A549 treated with CpdA at 1 μM for 4 hours (cell line): ENCODE measurements at places on chromosomes 4 and X. TPM values are rescaled to one million over a fixed set of nuclear protein-coding genes. Genes with fewer than 3 reads are reported as not detected.

Gene SEPTIN6
- total RNA-seq, result 10.3 to 11.4 TPM (median 10.5 TPM) in 5 replicates

Gene RIPPLY1
- total RNA-seq, result 0.07 to 0.14 TPM in 2 of 5 replicates, not detected in the others

Gene MAGEB1
- total RNA-seq, result not detected in 5 replicates

Gene ASB12
- total RNA-seq, result 0.03 TPM in 1 of 5 replicates, not detected in the others

Gene SLC2A9
- total RNA-seq, result 0.24 to 0.48 TPM (median 0.37 TPM) in 4 of 5 replicates, not detected in the other

Gene SYTL5
- 0.34 to 0.52 TPM (median 0.41 TPM) in 5 replicates for total RNA-seq

Gene SPACA5
- not detected in 5 replicates for total RNA-seq

Gene CFI
- 0.26 to 0.69 TPM (median 0.42 TPM) in 5 replicates for total RNA-seq

Gene MEPE
- not detected in 5 replicates for total RNA-seq

Gene PITX2
- total RNA-seq, result 0.52 to 1.4 TPM (median 1.3 TPM) in 5 replicates

Gene FRAS1
- total RNA-seq, result 1.9 to 3.1 TPM (median 2.9 TPM) in 5 replicates

Gene C4orf50
- total RNA-seq, result not detected in 5 replicates

Gene SSX4
- not detected in 5 replicates for total RNA-seq

Gene SSX2
- not detected in 5 replicates for total RNA-seq

Gene ANAPC10
- total RNA-seq, result 11.2 to 20.5 TPM (median 13.6 TPM) in 5 replicates

Gene BMPR1B
- 4.5 to 9.0 TPM (median 7.4 TPM) in 5 replicates for total RNA-seq

Gene FAAH2
- total RNA-seq, result 0.07 to 0.23 TPM (median 0.12 TPM) in 3 of 5 replicates, not detected in the others

Gene PFKFB1
- 0.09 to 0.13 TPM (median 0.13 TPM) in 3 of 5 replicates, not detected in the others for total RNA-seq

Gene ARHGAP36
- total RNA-seq, result not detected in 5 replicates

Gene LUZP4
- total RNA-seq, result not detected in 5 replicates

Gene VCX3A
- total RNA-seq, result not detected in 5 replicates

Gene NDNF
- total RNA-seq, result not detected in 5 replicates

Gene PRRG3
- total RNA-seq, result not detected in 5 replicates

Gene TMEM156
- 19.3 to 27.3 TPM (median 23.0 TPM) in 5 replicates for total RNA-seq

Gene OPN1MW2
- not detected in 5 replicates for total RNA-seq

Gene ITM2A
- total RNA-seq, result 0.38 TPM in 1 of 5 replicates, not detected in the others

Gene HOPX
- not detected in 5 replicates for total RNA-seq

Gene TBC1D9
- 6.6 to 8.4 TPM (median 7.4 TPM) in 5 replicates for total RNA-seq

Gene TRAM1L1
- 0.51 to 1.0 TPM (median 0.65 TPM) in 5 replicates for total RNA-seq

Gene HERC6
- total RNA-seq, result 2.8 to 6.2 TPM (median 3.2 TPM) in 5 replicates

Gene ARX
- 0.27 to 0.37 TPM (median 0.35 TPM) in 5 replicates for total RNA-seq

Gene GAGE12F
- not detected in 5 replicates for total RNA-seq

Gene MCF2
- 0.03 to 0.06 TPM in 2 of 5 replicates, not detected in the others for total RNA-seq

Gene BEX5
- not detected in 5 replicates for total RNA-seq

Gene SPANXB1
- 2.7 to 4.0 TPM (median 3.2 TPM) in 5 replicates for total RNA-seq

Gene CLGN
- total RNA-seq, result 5.0 to 7.0 TPM (median 5.2 TPM) in 5 replicates

Gene POLR2B
- 69.7 to 79.2 TPM (median 70.1 TPM) in 5 replicates for total RNA-seq

Gene BTK
- 0.09 to 0.24 TPM (median 0.15 TPM) in 5 replicates for total RNA-seq

Gene NLGN3
- total RNA-seq, result 0.86 to 1.4 TPM (median 1.0 TPM) in 5 replicates

Gene TSPAN6
- 36.5 to 44.1 TPM (median 39.5 TPM) in 5 replicates for total RNA-seq

Gene CRLF2
- 1.1 to 1.8 TPM (median 1.5 TPM) in 5 replicates for total RNA-seq

Gene FDCSP
- total RNA-seq, result not detected in 5 replicates

Gene CXCR3
- total RNA-seq, result 0.09 to 0.11 TPM in 2 of 5 replicates, not detected in the others

Gene CYLC1
- total RNA-seq, result not detected in 5 replicates

Gene SPIN4
- total RNA-seq, result 4.5 to 7.2 TPM (median 5.4 TPM) in 5 replicates

Gene AMBN
- total RNA-seq, result not detected in 5 replicates
